ENCODE measurements at places on chromosomes 4 and X.

DNA sequence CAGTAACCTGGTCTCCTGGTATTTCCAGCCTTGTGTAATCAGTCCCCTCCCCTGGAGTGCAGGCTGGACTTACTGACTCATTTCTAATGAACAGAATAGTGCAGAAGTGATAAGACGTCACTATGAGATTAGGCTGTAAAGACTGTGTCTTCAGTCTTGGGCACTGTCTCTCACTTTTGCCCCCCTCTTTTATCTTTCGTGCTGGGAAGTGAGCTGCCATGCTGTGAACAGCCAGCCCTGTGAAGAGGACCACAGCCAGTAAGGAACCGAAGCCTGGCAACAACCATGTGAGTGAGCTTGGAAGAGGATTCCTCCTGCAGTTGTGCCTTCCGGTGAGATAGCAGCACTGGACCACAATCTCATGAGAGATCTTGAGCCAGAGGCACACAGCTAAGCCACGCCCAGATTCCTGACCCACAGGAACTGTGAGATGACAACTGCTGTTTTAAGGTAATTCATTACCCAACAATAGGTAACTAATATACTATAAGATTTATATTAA lies 67.5 kb upstream of the GPR34 start:
- DNase-seq, result no peak

DNA sequence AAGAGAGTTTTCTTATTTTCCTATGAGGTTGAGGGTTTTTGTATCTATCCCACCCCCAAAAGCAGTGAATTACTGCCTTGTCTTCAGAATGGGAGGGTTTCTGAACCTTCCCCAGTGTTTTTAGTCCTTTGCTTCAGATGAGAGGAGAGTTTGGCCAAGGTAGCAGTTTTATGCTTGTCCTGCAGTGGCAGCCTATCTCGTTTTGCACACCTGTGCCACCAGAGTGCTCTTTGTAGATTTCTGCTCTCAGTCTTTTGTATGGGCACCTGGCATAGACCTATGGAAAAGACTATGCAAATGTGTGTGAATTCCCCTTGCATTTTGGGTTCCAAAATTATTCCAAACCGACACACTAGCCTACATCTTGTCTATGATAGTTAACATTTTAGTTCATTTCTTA lies 5.8 kb downstream of the TBC1D19 start:
- no peak for DNase-seq

GRCh38 chr4:38155589-38156294 lies 195.5 kb downstream of the PTTG2 start:
- DNase-seq, result no peak

DNA sequence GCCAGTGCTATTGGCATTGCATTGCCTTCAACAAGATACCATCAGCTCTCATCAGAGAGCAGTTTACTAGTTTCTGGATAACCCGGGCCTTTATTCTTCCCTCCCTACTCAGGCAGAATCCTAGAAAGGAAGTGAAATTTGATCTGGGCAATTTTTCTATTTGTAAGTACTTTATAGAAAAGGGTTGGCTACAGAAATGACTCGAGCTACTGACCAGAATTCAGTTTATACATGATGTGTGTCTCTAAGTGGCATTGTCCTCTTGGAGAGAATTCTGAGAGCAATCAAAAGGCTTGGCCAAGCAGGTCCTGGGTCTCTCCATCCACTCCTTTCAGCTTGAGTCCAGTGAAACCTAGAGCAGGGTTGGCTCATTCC lies 192.7 kb upstream of the LEF1 start:
- no peak for DNase-seq

GRCh38 chrX:41870719-41871151 lies 52.6 kb downstream of the CASK start:
- no peak for DNase-seq

DNA sequence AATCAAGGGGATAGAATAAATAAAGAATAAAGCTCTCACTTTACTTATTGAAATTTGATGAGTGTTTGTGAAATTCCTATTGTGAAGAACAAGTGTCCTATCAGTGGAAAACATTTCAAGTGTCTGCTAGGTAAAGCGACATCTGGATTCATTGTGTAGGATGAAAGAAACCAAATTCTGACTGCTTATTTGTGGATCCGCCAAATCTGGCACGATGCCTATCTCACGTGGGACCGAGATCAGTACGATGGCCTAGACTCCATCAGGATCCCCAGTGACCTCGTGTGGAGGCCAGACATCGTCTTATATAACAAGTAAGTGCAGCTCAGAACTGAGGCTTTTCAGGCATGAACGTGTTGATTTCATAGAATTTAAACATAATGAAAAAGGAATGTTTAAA lies 1.9 kb downstream of the CHRNA9 start:
- no peak for DNase-seq

GRCh38 chr4:26467724-26468123 lies 22.6 kb downstream of the CCKAR start:
- DNase-seq, result no peak

GRCh38 chr4:1599026-1599481 lies 85.1 kb downstream of the FAM53A start:
- no peak for DNase-seq

DNA sequence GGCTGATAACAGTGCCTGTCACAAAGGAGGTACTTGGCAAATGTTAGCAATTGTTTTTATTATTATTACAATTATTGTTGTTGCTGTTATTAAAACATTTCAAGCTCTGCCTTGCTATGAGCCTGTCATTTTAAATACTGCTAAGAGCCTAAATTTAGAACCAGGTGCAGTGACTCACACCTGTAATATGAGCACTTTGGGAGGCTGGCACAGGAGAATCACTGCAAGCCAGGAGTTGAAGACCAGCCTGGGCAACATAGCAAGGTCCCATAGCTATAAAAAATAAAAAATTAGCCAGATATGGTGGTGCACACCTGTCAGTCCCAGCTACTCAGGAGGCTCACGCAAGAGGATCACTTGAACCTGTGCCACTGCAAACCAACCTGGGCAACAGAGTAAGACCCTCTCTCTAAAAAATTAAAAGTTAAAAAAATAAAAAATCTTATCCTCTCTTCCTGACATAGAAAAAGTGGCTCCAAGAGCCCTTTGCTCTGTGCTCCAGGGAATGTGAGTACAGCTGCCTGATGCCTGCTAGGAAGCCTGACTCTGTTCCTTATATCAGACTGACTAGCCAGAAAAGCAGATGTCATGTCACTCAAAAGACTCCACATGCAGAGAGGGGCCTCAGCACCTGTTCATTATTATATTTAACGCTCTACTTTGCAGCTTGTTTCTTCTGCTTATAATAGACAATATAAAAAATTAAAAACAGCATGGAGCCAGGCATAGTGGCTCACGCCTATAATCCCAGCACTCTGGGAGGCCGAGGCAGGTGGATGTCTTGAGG lies 234.0 kb downstream of the OPHN1 start:
- no peak for DNase-seq

- DNase-seq, result no peak
Observed at GRCh38 chr4:7815562-7815961, 124.1 kb downstream of the AFAP1 start.

DNA sequence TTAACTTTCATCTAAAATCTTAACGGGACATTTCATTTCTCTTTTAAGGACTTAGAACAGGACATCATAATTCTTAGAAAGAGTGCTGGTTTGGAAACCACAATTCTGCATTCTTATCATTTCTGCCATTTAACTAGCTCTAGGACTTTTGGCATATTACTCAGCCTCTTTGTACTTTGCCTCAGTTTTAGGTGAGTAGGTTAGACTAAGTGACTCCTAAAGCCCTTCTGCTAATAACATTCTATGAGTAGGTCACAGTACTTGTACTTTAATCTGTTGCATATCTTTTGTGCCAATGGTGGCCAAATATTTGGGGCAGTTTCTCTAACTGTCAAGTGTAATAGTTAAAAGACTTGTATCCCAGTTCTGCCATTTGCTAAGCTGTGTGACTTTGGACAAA lies 115.4 kb upstream of the NUDT6 start:
- peak; percentile 30 for DNase-seq

- no peak for DNase-seq
Observed at GRCh38 chrX:15911734-15912550, 57.3 kb upstream of the AP1S2 start.

DNA sequence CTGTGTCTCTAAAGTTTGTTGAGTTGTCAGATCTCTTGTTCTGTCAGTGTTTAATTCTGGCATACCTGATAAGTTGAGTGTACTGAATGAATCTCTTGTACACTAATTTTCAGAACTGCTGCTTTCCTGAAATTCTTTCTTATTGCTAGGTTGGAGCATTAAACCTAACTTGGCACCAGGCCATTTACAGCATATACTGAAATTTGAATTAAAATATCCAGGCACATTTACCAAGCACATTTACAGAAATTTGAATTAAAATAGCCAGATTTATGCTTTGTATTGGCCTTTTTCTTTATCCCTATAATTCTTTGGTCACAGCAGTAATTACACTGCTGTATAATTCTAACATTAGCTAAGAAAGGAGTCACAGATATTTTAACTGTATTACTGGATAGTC lies 8.9 kb downstream of the TMEM33 start:
- DNase-seq, result no peak

- DNase-seq, result no peak
Observed at GRCh38 chrX:124747295-124747694, 400.9 kb downstream of the SH2D1A start.

DNA sequence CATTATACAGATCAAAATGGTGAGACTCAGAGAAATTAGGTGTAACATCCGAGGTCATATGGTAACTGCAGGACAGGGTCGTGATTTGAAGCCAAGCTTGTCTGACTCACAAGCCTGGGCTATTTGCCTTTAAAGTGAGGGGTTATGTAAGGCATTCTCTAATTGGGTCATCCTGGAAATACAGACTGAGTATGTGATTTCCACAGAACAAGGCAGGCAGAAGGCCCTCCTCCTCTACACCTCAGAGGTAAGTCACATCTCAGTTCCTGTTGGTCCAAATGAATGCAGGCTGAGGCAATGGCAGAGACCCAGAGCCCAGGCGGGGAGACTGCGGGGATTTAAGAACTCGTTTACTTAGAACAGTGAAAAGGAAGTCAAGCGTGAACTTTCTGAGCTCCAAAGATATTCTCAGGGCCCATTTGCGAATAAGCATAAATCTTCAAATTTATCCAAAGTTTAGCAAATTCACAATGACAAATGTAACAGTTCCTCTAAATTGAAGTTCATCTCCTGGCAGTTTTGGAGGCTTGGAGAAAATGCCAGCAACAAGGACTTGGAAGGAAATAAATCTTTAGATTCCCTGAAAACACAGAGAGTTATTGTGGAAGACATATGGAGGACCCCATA lies 153.3 kb downstream of the LDB2 start:
- no peak for DNase-seq

DNA sequence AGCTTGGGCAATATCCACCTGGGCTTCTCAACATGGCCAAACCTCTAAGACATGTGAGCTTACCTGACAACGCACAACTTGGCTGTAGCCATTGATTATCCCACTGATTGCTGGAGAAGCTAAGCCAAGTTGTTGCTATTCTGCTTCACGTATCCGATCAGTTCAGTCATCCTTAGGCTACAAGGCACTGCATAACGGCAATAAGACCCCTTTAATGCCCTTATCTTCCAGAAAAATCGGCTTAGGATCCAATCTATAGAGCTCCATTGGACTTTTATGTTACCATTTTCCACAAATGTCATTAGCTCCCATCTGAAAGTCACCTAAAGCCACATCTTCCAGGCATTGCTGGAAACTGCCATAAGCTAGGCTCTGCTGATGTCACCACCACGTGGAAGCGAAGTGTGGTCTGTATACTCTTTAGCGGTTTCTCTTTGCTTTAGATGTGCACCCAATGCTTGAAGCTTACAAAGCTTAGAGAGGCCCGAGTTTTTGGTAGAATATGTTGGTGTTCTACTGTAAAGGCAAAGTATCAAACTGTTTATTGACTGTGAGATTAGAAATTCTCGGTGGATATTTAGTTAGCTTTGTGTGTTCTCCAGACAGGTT lies 163.1 kb downstream of the CPE start:
- DNase-seq, result no peak

- no peak for DNase-seq
Observed at GRCh38 chr4:140735779-140736391, 20.3 kb downstream of the TBC1D9 start.

GRCh38 chrX:155751131-155751530 lies 130.0 kb upstream of the VAMP7 start:
- no peak for DNase-seq

- no peak for DNase-seq
Observed at GRCh38 chr4:143099693-143100092, 85.0 kb upstream of the USP38 start.

DNA sequence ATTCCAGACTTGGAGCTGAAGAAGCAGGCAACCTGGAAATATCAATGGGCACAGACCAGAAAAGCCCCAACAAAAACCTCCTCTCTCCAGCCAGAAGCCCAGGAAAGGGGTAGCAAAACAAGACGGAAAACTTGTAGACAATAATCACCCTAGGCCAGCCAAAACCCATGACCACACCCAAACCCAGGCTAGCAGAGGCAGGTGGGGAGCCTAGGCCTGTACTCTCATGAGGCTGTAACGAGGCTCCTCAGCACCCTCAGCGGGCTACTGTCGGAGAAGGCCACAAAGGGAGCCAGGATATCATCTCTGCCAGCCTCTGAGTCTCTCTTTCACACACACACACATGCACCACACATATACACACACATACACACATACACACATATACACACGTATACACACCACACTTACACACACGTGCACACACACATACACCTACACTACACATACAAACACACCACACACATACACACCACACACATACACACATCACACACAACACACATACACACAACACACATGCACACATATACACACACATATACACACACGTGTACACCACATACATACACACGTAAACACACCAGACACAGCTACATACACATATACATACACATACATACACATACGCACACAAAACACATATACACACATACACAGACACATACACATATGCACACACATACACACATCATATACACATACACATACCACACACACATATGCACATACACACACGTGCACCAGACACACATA lies 90.6 kb downstream of the FHDC1 start:
- DNase-seq, result no peak

DNA sequence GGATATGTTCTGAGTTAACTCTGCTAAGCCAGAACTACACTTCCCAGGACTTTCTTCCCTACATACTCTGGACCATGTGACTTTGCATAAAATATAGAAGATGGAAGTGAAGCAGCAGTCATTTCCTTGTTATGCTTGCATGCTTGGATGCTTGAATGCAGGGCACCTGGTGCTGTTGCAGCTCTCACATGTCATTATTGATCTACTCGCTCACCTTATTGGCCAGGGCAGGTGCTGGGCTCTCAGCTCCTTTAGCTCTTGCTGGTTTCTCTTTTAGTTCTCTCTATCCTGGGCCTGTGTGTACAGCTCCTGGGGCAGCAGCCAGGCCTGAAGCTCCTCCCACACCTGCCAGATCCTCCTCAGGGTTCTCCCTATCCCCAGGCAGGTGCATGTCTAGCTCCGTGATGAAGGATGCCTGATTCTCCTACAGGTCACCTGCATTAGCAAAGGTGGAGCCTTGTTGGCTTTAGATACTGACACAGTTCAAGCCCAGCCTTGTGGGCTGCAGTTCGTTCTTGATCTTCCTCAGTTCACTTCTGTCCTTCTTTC lies 53.3 kb downstream of the MED28 start:
- DNase-seq, result no peak

DNA sequence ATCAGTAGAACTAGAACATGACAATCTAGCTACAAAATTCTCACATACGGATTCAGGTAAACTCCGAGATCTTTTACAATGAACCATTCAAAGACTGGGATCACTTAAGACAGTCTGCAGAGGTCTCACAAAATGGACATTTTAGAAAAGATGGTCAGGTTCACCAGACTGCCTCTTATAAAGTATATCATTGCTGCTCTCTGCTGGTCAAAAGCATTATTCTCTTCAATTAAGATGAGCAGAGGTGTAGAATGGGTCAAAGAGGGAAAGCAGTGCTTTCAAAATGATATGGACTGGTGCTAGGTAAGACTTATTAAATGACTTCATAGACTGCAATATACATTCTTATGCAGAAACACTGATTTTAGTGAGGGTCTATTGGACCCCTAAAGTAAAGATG lies 434.7 kb downstream of the PACRGL start:
- no peak for DNase-seq

All from fibroblast of skin of left quadriceps (primary cell).